ENCODE measurements at places on chromosomes 11 and 22. TPM values are rescaled to one million over a fixed set of nuclear protein-coding genes. Genes with fewer than 3 reads are reported as not detected.

- DNase-seq = no peak
Measured at GRCh38 chr11:67301313-67301921, 1.9 kb upstream of the SSH3 start.

The NUP98 gene
- total RNA-seq = 54.2 TPM

DNA sequence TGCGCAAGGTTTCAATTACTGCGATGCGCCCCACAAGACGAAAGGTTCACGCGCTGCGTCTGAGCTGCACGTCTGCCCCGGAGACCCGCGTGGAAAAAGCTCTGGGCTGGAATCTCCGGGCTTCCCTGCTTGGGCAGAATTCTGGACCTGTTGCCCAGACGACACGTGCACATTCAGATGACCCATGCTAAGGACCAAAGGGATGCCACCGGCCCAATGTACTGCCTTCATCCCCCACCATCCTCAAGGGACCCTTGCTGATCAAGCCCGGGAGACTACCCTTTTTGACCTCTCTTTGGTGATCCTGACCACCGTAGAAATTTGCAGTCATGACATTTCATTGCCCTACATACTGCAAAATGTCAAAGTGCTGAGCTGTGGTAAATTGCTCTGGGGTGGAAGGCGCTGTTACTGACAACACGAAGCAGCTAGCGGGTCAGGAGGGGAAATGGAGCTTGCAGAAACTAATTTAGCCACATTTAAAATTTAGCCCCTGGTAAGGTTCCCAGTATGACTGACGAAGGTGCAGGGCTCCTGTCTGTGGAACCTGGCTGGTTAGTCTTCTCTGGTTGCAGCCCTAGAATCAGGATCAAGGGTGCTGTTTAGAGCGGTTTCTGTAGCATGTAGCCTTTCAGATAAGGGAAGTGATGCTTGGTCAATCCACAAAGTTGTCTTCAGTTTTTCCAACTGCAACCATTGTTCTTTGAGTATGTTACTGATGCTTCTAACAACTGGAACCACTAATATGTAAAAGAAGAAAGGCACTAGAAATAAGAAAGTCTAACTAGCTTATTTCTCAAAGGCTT, 81.9 kb downstream of the PRR5L start:
- DNase-seq = no peak

GRCh38 chr22:18111759-18112330, 1.2 kb downstream of the TUBA8 start:
- no peak for DNase-seq

The DGCR6 gene
- 1.0 TPM for total RNA-seq

DNA sequence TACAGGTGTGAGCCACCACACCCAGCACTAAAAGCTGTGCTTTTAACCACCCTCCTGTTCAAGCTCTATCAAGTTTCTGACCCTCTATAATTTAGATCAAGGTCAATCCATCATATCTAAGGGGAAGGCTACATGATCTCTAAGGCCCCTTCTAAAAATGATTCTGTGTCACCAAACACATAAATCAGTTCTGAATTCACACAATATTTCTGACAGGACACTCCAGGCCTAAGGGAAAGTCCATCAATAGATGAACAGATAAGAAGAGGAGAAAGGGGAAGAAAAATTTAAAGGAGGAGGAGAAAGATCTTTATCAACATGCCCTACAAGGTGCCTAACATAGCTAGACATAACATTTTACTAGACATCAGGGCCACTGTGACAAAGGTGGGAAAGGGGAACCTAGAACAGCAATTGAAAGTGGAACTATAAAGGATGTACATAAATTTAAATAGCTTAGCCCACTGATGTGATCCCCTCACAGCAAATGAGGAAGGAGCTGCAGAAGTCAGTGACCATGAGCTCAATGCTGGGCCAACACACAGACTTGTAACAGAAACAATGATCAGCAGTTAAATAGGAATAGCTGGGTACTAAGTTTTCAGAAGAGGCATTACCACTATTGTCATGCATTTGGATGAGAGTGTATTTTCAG, 4.7 kb downstream of the PRCP start:
- DNase-seq = no peak

DNA sequence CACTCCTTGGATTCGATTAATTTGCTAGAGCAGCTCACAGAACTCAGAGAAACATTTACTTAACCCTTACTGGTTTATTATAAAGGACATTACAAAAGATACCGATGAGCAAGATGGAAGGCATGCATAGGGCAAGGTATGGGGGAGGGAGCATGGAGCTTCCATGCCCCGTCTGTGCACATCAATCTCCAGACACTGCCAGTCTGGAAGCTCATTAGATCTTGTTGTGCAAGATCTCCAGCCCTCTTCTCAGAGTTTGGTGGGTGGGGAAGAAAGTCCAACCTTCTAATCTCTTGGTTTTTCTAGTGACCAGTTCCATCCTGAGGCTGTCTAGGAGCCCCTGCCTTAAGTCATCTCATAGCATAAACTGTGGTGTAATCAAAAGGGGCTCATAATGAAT, 190.7 kb downstream of the UVRAG start:
- no peak for DNase-seq
